ENCODE measurements at places on chromosomes 5 and 9.

DNA sequence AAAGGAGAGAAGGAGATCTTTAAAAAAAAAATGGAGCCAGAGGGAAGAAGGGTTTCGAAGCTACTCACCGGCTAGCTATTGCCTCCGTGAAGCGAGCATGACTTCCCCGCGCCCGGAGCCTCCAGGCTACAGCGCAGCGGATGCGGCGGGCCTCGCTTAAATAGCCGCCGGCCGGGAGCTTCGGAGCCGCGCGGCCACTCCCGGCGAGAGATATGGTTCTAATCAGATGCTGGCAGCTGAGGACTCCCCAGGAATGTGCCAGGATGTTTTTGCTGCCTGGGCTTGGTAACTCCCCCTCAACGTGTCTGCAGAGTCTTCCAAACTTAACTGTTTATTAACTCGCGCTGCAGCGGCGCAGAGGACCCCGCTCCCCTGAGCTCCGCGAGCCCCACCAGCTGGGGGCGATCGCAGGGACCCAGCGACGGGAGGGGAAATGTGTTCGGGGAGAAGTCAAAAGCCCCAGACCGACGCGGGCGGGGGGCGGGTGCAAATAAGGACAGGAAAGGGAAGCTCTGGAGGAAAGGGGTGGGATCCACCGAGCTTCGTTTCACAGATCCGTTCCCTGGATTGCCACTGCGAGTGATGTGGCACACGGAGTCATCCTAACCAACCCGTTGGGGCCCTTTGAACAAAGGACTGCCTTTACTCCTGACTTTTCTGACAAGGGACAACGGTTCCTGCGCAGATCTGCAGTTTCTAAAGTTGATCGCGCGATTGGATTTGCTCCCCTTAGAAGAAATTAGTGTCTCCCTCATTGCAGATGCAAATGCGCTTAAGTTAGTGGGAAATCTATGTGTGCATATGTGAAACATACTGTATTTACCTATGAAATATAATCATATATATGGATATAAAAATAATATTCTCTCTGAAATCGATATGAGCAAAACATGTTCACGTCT is at the start of gene DAB2:
Gene DAB2, minus strand, starts transcription at position 245 of the 902 bp plus-strand sequence. CDS start 30,660 bp downstream, outside the sequence.
- peak; percentile 10 for DNase-seq

DNA sequence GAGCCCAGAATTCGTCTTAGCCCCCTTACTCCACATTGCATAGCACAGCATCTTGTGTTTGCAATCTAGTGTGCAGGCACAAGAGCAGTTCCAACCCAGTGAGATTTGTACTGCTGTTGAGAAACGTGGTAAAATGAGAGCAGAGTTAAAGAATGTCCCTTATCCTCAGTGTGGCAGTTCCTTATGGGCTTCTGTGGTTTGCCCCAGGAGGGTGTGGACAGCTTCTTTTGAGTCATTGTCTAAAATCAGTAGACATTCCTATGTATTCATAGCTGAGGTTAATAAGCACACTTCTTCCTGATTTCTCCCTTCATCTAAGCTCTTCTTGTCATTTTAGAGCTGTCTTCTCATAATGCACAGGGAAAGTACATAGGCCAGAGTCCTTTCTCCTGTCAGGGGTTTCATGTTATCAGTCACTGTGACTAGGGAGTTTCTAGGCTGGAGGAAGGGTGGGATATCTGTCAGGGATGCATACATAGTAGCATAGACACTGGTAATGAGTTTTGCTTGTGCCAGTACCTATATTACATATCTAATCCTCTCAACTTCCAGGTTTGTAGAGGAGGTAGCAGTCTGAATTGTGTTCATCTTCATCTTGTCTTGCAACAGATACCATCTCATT is 2.0 kb upstream of the CAVIN4 start:
- no peak for DNase-seq

DNA sequence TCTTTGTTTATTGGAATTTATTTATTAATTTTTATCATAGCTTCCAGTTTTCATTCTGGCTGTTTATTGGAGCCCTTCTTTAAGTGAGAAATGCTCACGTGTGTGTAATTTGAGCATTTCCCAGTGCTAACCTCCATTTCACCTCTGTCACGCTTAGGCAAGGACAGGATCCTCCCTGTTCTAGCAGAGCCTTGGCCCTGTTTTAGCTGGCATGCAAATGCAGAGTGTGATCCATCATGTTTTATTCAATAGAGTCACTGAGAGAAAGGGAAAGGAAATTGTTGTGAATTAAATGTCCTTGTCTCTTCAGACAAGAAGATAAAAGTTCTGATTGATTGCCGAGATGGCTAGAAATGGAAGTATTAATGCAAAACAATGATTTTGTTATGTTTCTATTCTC is 137.3 kb upstream of the ACO1 start:
- DNase-seq: no peak

- DNase-seq: no peak
Measured at GRCh38 chr9:133963166-133963565, 29.0 kb downstream of the VAV2 start.

GRCh38 chr5:65137631-65138030 is 344.1 kb downstream of the ADAMTS6 start:
- DNase-seq: no peak

- DNase-seq: no peak
Measured at GRCh38 chr9:676780-677438, 164.6 kb upstream of the DMRT1 start.

- no peak for DNase-seq
Measured at GRCh38 chr5:157862183-157862851, 3.4 kb upstream of the CLINT1 start.

- no peak for DNase-seq
Measured at GRCh38 chr5:120655828-120656435, 191.8 kb downstream of the PRR16 start.

- no peak for DNase-seq
Measured at GRCh38 chr9:129026442-129027223, 1.5 kb downstream of the SH3GLB2 start.

- DNase-seq: no peak
Measured at GRCh38 chr9:14650596-14650995, 42.6 kb downstream of the ZDHHC21 start.

DNA sequence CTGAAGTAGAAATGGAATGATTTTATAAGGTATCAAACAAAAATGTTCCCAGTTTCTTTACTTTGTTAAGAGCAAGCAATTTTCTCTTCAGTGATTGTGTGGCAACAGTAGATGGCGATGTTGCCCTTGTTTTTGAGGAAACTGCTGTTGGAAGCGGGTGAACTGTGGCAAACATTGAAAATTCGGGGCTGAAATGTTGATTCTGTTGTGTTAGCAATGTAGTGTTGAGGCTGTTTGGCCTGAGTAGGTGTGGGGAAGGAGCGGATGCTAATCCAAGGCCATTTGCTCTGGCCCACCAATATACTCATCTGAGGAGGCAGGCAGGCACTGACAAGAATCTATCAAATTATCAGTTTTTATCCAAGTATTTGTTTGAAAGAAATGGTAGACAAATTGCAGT is 129.8 kb downstream of the SLC12A2 start:
- DNase-seq: no peak

GRCh38 chr5:112119508-112119907 is 299.6 kb downstream of the EPB41L4A start:
- DNase-seq: no peak

GRCh38 chr9:95090023-95090791 is 227.3 kb downstream of the FANCC start:
- no peak for DNase-seq

GRCh38 chr9:124262649-124262972 is 4.9 kb downstream of the NEK6 start:
- no peak for DNase-seq

DNA sequence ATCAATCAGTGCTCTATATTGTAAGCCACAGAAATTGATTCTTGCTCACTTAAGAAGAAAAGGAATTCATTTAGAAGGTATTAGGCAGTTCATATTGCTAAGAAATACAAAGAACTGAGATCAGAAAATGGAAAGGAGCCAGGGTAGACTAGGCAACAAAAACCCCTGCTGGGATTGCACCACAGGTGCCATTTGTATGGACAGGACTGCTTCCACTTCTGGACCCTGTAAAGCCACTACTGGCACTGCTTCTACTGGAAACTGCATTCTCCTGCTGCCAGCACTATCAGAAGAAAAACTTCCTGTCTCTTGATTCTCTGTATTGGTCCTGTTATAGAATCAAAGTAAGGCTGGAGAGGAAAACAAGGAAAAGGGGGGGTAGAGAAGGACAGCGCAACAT is 45.9 kb downstream of the CERT1 start:
- DNase-seq: no peak

GRCh38 chr5:350355-350754 is 28.8 kb downstream of the AHRR start:
- no peak for DNase-seq

DNA sequence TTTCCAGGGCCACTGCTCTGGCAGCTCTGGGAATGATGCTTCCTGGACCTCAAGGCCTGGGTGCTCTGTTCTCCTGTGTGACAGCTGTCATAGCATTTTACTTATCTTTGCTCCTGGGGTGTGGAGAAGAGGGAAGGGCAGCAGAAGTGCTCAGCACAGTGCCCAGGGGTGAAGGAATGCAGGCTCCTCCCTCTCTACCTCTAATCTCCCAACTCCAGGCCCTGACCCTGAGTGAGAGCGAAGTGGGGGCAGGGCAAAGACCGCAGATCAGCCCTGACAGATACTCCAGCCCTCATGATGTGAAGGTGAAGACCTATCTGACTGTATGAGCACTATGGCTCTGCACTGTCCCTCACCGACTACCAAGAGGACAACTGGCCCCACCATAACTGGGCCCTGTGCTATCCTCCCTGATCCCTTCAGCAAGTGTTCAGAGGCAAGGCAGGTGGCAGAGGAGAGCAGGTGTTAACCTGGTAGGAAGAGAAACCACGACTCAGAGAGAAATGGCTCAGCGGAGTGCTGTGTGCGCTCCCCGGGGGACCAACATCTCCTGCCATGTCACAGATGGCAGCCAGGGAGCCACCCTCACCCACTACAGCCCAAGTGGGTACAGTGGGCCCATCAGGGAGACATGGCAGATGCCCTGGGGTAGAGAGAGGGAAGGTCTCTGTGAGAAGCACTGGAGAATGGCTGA is 16.8 kb downstream of the ACSL6 start:
- no peak for DNase-seq

DNA sequence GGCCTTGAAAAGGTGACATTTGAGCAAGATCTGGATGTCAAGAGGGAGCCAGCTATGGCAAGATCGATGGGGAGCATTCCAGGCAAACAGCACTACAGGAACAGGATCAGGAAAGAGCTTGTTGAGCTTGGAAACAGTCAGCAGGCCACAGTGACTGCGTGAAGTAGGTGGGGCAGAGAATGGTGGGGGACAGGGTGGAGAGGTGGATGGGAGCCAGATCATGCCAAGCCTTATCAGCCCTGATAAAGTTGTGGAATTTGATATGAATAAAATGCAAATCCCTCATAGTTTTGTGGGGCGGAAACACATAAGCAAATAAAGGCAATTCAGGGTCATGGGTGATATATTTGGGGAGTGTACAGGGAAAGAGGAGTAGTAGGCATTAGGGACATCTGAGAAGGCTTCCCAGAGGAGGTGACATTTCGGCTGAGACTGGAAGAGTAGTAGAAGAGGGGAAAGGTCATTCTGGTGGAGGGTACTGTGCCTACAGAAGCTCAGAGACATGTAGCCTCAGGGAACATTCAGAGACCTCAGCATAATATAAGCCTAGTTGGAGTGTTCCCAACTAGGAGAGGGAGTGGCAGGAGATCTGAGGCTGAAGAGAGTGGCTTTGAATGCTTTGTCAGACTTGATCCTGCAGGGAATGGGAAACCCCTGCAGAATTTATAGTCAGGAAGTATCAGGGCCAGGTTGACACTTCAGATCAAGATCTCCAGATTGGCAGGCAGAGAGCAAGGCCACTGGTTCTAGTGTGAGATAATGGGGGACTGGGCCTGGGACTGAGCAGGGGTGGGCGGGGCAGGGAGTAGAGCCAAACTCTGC is 9.7 kb upstream of the CYSTM1 start:
- DNase-seq: no peak

GRCh38 chr9:116209414-116210116 is 56.0 kb downstream of the PAPPA start:
- no peak for DNase-seq

GRCh38 chr9:20321423-20322082 is 300.7 kb downstream of the MLLT3 start:
- DNase-seq: peak; percentile 21

- no peak for DNase-seq
Measured at GRCh38 chr5:16642867-16643266, 26.1 kb upstream of the RETREG1 start.

Data from activated effector memory CD4-positive, alpha-beta T cell treated with Interleukin-2 at 50 U/mL for 16 hours (primary cell).